ENCODE measurements at places on chromosomes 16 and 17.

DNA sequence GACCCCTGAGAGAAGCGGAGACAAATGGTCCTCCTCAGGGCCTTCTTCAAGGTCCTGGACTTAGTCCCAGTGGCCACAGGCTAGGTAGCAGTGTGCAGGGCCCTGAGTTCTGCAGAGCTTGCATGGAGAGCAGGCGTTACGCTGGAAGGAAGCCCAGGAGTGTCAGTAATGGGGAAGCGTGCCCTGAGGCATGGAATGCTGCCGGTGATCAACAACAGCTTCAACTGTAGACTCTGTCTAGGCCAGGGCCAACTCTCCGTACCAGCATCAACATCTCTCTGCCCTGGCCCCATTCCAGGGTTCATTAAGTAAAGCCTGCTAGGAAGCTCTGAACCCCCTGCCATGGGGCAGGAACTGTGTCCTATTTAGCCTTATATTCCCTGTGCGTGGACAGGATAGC, 568 bp upstream of the TNK1 start:
- peak; percentile 16 for DNase-seq

- no peak for DNase-seq
Measured at GRCh38 chr17:19553036-19553435, 19.4 kb downstream of the SLC47A1 start.

DNA sequence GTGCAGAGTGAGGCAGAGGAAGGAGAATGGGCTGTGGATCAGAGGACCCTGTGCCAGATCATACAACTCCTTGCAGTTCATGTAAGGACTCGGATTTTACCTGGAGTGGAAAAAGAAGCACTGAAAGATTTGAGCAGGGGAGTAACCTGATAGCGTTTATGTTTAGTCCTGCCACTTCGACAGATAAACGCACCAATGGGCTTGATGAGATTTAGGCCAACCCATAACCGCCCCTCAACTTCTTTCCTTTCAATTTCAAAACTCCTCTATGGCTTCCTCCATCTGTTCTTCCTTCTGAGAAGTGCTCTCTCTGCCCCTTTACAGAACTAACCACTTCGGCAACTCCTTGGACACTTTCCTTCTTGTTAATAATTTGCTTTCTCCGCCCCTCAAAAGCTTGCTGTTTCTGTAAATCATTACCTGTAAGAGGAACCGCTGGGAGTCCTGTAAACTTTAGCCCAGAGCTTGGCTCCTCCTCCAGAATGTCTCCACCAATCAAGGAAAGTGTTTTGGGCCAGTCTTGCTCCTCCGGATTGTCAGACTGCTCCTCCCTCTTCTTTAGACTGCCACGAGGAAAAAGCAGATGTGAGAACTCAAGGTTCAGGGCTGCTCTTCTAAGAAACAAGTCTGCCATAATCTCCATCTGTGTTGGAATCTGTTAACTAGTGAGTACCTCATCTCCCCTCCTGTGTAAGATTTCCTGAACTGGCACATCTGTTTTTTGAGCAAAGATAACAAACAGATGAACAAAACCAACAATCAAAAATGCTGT, at the start of gene ACSM3:
Gene ACSM3 (plus strand): TSS at position 554 of the 772 bp plus-strand sequence. CDS start 6,021 bp downstream, outside the sequence.
- DNase-seq: peak; percentile 84

GRCh38 chr17:4635823-4636375, 5.6 kb downstream of the ALOX15 start:
- no peak for DNase-seq

DNA sequence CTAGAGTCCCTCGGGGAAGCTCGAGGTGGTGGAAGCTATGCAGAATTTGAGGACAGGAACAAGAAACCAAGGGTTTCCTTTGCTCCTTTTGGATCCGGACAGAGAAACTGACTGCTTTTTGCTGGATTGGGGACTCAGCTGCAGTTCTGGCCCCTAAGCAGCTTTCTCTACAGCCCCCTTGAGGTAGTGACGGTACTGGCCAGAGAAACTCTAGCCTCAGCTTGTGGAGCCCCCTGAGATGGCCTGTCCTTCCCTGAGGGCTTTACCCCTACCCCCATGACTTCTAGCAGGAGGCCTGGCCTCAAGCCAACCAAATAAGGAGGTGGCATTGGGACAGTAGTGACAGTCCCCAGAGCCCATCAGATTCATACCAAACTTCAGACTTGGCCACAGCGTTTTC, 118.1 kb downstream of the IRX5 start:
- DNase-seq: no peak

DNA sequence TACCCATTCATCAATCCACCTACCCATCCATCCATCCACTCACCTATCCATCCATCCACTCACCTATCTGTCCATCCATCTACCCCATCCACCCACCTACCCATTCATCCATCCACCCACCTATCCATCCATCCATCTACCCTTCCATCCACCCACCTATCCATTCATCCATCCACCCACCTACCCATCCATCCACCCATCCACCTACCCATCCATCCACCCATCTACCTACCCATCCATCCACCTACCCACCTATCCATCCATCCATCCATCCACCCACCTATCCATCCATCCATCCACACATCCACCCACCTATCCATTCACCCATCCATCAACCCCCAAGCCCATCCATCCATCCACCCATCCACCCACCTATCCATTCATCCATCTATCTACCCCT, 267.1 kb downstream of the MRTFB start:
- no peak for DNase-seq

DNA sequence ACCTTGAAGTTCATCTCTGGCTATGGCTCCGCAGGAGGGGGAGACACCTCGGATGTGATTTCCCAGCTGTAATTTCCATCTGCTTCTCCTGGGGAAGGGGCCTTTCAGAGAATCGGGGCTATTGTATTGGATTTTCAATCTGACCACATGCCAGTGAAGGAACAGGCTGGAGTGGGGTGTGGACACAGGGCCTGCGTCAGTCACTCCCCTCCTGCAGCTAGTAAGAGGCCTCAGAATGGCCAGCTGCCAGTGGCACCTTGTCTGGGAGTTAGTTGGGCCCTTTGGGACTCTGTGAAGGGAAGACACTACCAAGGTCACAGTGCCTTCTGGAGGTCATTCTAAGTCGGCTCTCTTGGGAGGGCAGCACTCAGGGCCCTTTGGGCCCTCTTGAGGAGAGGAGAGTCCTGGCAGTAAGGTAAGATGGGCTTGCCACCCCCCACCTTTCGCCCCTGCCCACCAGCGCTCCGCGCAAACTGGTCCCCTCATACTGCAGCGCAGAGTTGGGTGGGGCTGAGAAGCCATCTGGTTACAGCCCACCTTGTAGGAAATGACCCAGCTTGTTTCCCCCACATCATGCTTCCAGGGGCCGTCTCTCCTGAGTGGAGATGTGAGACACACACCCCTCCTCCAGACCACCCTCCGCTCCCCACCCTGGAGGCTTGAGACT, 5.4 kb downstream of the NXPH3 start:
- DNase-seq: no peak

GRCh38 chr16:1794908-1795666, 1.6 kb upstream of the IGFALS start:
- no peak for DNase-seq

DNA sequence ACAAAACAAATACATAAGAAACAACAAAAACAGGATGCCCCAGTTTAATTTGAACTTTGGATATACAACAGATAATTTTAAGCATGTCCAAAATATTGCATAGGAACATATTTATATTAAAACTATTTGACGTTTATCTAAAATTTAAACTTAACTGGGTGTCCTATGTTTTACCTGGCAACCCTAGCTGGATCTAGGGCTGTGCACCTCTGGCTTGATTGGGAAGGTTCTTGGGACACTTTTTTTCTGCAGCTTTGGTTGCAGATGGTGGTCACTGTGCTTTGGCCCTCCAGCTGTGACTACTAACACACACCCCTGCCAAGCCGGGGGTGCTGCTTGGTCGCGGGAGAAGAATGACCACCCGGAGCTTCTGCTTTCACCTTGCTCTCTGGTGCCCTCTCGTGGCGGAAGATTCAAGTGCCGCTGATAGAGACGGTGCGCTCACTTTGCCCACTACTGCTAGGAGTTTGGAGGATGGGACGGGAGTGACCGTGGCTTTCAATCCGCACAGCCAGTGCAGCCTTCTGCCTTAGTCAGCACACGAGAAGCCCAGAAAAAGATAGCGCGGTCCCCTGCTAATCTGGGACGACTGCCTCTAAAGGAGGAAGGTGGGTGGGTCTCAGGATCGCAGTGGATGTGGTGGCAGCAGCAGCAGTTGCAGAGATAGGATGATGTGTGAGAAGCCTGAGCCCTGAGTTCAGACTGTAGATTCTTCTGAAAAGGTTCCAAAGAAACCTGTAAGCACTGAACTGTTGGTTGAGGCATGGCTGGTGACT, 6.7 kb downstream of the SPACA3 start:
- DNase-seq: peak; percentile 79

- DNase-seq: no peak
Measured at GRCh38 chr17:38442548-38442947, 14.3 kb downstream of the ARHGAP23 start.

DNA sequence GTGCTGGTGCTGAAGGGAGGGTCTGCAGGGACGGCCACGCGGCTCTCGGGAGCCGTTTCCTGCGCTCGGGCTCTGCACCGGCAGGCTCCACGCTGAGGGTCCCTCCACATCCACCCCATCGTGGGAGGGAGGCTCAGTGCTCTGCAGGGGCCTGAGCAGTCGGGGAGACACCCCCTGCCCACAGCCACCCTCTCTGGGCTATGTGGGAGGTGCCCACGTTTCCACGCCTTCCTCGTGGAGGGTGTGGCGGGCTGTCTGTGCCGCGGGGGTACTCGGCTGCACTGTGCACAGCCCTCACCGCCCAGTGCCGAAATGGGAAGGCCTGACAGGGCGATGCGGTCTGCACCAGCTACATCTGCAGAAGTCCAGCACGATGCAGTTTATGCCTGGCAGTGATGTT, 25.5 kb upstream of the ZNF750 start:
- DNase-seq: no peak

- no peak for DNase-seq
Measured at GRCh38 chr17:8766731-8767130, 8.4 kb upstream of the SPDYE4 start.

DNA sequence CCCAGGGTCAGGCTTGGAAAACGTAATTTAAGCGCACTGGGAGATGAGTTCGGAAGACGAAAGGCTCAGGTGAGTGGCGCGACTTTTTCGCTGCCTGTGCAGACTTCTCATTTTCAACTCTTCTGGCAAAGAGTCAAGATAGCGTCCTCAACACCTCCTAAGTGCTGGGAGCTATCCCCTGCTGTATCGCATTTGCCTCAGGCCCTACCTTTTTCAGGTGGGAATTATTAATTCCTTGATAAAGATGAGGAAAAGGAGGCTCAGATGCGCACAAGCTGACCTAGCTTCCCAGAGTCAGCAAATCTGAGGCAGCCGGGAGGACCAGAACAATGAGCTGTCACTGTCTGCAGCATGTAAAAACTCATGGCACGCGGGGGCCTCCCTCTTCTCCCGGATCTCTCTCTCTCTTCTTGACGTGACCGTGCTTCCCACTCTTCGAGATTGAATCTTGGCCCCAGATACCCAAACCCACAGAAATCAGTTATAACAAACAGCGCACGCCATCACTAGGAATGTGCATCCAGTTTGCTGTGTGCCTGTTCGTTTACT, 512 bp upstream of the ADAMTS18 start:
- no peak for DNase-seq

DNA sequence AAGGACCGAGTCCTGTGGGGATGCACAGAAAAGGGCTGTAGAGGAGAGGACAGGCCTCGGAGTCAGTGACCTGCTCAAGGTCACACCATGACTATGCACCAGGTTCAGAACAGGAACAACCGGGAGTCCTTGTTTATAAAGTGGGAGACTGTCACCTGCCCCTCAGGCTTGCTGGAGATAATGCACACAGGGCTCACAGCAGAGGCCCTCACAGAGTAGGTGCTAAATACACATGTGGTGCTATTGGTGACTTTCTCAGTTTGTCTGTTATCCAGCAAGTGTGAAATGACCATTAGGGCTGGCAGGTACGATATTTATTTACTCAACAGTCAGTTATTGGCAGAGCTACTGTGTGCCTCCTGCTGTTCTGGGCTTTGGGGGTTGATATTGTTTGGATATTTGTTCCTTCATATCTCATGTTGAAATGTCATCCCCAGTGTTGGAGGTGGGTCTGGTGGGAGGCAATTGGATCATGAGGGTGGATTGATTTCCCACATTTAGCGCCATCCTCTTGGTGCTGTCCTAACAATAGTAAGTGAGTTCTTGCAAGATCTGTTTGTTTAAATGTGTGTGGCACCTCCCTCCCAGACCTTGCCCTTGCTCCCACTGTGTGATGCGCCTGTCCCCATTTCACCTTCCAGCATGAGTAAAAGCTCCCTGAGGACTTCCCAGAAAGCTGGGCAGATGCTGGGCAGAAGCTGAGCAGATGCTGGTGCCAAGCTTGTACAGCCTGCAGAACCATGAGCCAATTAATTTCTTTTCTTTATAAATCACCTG, 162.1 kb upstream of the MPHOSPH6 start:
- DNase-seq: no peak

- DNase-seq: no peak
Measured at GRCh38 chr17:11997972-11998233, 628 bp upstream of the ZNF18 start.

GRCh38 chr16:78441298-78441697, 341.8 kb downstream of the WWOX start:
- no peak for DNase-seq

Data from fibroblast of villous mesenchyme (primary cell).